ENCODE measurements at places on chromosomes 7 and 10.

DNA sequence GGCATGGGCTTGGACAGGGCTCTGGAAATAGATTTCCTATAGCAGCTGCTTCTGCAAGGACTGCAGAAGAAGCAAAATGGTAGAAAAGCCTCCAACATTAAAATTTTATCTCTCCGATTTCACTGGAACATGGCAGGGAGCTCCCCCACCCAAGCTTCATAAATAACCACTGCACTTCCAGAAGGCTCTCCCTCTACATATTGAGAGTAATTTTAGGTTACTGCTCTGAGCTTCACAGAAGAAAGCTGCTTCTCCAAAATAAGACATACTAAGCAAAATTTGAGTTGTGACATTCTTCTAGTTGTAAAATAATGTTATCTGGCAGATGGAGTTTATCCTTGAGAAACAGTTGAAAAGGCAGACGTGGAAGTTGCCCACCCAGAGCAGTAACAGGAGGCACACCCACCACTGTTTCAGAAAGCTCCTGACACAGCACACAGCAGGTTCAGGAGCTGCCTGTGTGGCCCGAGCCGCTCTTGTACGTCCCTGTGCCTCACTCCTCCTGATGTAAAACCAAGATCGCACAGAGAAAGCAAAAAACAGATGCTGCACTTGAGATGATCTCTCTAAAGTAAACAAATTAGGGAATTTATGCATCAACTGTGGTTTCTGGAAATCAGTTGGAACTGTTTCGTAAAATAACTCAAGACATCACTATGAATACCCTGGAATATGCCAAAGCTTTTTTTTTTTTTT is 621.0 kb downstream of the PARD3 start:
- DNase-seq: no peak

DNA sequence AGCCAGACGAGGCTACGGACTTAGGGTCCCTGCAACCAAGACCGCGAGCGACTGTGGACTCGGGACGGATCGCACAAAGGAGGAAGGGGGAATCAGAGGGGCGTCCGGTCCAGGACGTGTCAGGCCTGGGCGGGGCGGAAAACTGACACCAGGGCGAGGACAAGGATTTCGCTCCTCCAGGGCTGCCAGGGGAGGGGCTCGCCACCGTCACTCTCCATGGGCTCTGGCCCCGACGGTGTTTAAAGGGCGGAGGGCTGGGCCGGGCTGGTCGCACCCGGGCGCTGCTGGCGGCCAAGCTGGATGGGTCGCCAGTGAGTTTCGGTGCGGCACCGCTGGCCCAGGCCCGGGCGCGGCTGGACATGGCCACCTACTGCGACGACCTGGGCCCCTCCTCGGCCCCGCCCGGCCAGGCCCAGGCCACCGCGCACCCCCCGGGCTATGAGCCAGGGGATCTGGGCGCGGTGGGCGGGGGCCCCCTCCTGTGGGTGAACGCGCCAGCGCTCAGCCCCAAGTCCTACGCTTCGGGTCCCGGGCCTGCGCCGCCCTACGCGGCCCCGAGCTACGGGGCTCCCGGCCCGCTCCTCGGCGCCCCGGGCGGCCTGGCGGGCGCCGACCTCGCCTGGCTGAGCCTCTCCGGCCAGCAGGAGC is at the start of gene FOXI2:
Gene FOXI2 (plus strand): TSS at position 271 of the 648 bp plus-strand sequence. CDS start 89 bp downstream, at position 360.
- DNase-seq: no peak

DNA sequence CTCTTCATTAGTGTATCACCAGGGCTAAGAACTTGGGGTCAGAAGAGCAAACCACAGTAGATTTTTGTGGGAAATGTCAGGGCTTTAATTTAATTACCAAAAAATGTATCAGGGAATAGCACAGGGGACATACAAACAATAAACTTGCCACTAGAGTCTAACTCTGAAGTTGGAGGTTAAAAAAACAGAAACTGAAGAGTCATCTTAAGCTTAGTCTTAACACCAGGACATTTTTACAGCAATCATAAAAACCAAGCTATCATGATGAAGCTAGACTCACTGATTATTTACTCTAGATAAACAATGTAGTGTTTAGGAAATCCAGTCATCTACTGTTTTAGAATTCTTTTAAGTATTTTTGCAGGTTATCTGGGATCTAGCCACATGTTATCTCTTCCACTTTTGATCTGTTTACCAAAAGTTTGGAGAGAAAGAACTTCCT is 48.4 kb upstream of the GLI3 start:
- no peak for DNase-seq

- no peak for DNase-seq
Measured at GRCh38 chr10:77943121-77943901, 16.8 kb upstream of the DLG5 start.

DNA sequence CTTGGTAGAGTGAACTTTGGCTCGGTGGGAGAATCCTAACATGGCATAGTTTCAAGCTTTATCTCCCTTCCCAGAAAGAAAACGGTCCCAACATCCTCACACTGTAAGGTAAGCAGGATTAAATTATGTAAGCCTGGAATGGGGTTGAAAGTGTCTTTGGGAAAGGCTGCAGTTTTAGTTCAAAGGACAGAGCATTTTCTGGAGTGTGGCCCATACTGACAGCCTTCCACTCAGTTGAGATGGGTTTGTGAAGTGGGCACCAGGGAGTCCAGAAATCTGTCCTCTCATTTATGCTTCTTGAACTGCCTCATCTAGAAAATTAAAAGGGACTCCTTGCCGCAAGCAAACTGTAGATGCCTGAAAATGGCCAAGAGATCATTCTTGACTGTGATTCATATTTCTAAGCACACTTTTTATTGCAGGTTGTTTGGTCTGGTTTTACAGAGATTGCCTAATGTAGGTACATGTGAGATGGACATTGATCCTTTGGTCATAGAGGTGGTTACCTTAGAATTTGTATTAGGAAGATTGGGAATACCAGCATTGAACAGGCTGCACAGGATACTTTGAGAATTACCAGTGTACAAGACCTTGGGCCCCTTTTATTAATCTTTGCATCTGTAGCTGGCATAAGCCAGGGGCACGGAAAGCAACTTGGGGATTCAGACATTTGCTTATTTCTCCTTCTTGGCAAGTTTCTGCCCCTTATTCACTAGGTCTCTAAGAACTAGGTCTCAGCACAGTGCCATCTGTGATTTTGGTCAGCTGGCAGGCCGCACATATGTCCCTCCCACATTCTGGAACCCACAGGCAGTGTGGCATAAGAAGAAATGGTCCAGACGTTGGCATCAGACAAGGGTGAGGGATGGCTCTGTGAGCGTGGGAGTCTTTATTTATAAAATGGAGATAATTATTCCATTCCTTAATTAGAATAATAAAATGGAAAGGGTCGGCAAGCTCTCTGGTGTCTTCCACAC is 125.9 kb downstream of the GLCCI1 start:
- DNase-seq: no peak

DNA sequence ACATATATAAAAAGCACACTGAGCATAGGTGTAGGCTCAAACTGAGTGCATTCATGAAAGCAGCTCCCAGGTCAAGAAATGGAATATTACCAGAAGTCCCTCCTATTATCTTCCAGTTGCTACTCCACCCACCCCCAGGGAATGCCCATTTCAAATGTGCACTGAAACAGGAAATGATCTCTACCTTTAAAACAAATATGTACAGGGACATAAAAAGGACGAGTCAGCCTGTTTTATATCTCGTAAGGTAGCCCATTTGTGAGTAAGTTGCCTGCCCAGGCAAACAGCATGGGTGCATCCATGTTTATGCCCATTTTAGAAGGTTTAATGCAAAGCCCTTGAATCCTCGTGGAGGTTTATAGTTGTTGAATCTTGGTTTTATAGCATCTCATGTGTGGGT is 10.4 kb downstream of the FFAR4 start:
- DNase-seq: no peak

GRCh38 chr10:13386021-13386420 is 37.9 kb upstream of the SEPHS1 start:
- DNase-seq: no peak

- no peak for DNase-seq
Measured at GRCh38 chr10:73225518-73225917, 21.5 kb downstream of the DNAJC9 start.

GRCh38 chr10:80443531-80443974 is 10.6 kb upstream of the TSPAN14 start:
- no peak for DNase-seq

- peak; percentile 24 for DNase-seq
Measured at GRCh38 chr7:30285536-30286284, 1.3 kb downstream of the ZNRF2 start.

DNA sequence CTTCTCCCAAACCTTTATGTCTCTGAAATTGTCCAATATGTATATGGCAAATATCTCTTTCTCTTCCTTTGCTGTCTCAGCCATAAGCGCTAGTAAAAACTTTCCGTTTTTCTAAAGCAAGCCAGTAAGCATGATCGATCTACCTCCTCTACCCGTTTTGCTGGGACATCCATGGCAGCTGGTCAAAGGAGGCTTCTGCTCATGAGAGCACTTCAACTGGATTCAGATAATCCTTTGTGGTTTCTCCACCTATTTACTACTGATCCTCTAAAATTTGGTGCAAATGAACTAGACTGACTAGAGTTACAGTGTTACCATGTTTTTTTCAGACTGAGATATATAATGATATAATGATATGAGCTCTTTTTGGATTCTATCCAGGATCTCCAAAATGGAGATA is 42.7 kb downstream of the GBF1 start:
- DNase-seq: no peak

DNA sequence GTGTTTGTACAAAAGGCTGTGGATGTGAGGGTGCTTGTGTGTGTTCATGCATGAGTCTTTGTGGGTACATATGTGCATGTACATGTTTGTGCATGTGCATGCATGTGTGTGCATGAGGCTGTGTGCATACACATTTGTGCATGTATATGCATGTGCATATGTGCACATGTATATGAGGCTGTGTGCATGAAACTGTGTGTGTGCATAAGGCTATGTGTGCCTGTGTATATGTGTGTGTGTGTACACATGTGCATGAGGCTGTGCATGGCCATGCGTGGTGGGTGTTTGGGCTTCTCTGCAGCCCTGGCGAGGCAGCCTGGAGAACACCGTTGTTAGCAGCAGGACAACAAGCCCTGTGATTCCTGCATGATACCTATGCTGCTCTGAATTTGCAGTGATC is 207.7 kb upstream of the ADCY1 start:
- no peak for DNase-seq

- DNase-seq: no peak
Measured at GRCh38 chr7:154371424-154371823, 319.2 kb downstream of the DPP6 start.

GRCh38 chr10:86023931-86024280 is 342.7 kb downstream of the GRID1 start:
- no peak for DNase-seq

- no peak for DNase-seq
Measured at GRCh38 chr10:78703593-78703992, 365.2 kb upstream of the ZMIZ1 start.

- DNase-seq: no peak
Measured at GRCh38 chr10:72639441-72639873, 13.6 kb upstream of the MICU1 start.

GRCh38 chr7:97842006-97842405 is 30.2 kb downstream of the ASNS start:
- no peak for DNase-seq

- DNase-seq: no peak
Measured at GRCh38 chr10:474406-474805, 215.1 kb downstream of the DIP2C start.

DNA sequence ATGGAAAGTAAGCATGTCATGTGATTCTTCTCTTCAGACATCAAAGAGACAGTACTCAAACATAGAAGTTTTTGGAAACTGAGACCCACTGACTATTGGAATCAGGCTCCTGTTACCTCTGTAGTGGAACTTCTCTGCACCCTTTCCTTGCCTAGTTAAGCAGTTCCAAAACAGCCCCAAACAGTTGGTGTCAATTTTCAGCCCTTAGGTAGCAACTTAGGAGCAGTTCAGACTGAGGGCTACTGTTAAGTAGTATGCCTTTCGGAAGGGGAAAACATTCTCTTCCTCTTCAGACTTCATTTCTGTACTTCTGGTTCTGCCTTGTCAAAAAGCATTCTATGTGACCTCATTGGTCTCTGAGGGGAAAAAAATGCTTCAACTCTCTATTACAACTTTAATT is 85.7 kb downstream of the ZNF277 start:
- DNase-seq: no peak

GRCh38 chr7:2880874-2881533 is 36.9 kb upstream of the GNA12 start:
- DNase-seq: no peak

DNA sequence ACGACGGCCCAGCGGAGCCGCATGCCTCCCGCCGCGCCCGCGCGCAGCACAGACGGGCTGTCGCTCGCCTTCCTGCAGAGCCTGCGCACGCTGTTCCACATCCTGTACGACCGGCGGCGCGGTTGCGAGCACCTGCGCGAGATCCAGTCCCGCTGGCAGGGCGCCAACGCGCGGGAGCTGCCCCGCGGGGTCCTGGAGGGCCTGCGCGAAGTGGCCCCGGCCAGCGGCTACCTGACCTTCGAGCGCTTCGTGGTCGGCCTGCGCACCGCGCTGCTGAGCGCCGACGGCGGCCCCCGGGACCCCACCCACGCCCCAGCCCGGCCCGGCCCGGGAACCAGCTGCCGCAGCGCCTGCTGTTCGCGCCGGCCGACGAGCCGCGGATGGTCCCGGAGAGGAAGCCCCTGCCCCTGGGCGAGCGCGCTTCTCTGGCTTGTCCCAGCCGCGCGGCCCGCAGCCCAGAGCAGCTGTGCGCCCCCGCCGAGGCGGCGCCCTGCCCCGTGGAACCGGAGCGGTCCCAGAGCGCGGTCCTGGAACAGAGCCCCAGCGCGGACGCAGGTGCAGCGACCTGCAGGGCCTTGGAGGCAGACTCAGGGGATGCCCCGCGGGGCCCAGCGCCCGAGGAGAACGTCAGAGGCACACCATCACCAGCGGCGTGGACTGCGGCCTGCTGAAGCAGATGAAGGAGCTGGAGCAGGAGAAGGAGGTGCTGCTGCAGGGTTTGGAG is 25.3 kb upstream of the ZNF716 start:
- DNase-seq: no peak

DNA sequence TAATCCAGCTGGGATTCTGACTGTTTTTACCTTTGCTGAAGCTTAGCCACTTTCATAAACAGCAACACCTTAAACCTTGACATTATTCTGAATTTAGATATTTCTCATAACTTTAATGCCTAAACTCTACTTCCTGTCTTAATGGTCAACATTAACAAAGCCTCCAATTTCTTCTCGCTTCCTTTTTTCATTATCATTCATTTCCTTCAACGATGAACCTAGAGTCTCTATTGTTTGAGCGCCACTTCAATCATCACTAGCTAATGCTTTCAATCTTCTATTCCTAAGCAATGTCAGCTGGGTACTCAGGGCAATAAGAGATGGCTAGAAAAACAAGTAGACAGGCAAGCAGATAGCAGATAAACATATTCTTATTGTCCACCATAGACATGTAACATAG is 96.6 kb upstream of the TMEM196 start:
- DNase-seq: no peak

DNA sequence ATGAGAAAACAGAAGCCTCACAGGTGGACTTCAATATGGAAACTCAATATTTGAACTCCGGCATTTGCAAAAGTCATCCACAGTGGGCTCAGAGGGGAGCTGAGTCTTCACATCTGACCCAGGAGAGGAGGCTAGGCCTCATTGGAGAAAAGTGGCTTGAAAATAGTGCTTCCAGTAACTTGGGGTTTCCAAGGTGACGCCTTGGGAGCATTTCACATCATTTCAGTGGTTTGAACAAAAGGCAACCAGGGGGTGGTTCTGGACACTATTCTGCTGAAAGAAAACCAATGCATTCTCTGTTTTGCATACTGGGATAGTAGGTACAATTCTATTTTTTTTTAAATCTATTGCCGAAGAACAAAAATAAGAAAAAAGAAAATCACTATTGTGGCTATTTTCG is 599.2 kb upstream of the POM121L12 start:
- no peak for DNase-seq

- DNase-seq: no peak
Measured at GRCh38 chr10:46541017-46541661, 15.3 kb downstream of the GPRIN2 start.

GRCh38 chr10:80442879-80443278 is 11.2 kb upstream of the TSPAN14 start:
- no peak for DNase-seq

Data from CD8-positive, alpha-beta memory T cell (primary cell).